Muscle of leg (tissue), 16 donors: ENCODE measurements at places on chromosomes 5 and 9. TPM values are rescaled to one million over a fixed set of nuclear protein-coding genes. Genes with fewer than 3 reads are reported as not detected.

The GDNF gene
- 3.0 TPM for polyA plus RNA-seq

The CACFD1 gene
- 14.9 TPM for polyA plus RNA-seq

The TMEM38B gene
- 49.1 TPM for polyA plus RNA-seq

The CXCL14 gene
- 27.6 TPM for polyA plus RNA-seq

The LCN1 gene
- not detected for polyA plus RNA-seq

The SPATA31A3 gene
- not detected for polyA plus RNA-seq

The TNC gene
- polyA plus RNA-seq: 88.3 TPM

The HSPB3 gene
- polyA plus RNA-seq: 216 TPM

The FOXD4L6 gene
- not detected for polyA plus RNA-seq

The SRA1 gene
- polyA plus RNA-seq: 28.8 TPM

DNA sequence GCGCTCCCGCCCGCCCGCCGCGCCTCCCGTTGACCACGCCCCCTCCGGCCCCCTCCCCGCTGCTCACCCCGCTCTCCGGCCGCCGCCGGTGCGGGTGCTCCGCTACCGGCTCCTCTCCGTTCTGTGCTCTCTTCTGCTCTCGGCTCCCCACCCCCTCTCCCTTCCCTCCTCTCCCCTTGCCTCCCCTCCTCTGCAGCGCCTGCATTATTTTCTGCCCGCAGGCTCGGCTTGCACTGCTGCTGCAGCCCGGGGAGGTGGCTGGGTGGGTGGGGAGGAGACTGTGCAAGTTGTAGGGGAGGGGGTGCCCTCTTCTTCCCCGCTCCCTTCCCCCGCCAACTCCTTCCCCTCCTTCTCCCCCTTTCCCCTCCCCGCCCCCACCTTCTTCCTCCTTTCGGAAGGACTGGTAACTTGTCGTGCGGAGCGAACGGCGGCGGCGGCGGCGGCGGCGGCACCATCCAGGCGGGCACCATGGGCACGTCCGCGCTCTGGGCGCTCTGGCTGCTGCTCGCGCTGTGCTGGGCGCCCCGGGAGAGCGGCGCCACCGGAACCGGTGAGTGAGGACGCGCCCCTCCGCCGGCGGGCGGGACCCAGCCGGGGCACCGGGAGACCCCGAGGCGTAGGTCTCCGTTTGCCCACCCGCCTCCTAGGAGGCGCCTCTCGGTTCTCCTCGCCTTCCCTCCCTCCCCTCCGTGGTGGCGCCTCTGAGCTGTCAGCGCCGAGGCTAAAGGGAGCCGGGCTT lies at the start of gene VLDLR:
VLDLR (plus strand) TSS at position 66 of the 739 bp plus-strand sequence; CDS start at position 469, 403 bp downstream.
- DNase-seq: peak; percentile 81

- peak; percentile 1 for DNase-seq
Observed at GRCh38 chr5:99248066-99248465, 319.3 kb upstream of the CHD1 start.

DNA sequence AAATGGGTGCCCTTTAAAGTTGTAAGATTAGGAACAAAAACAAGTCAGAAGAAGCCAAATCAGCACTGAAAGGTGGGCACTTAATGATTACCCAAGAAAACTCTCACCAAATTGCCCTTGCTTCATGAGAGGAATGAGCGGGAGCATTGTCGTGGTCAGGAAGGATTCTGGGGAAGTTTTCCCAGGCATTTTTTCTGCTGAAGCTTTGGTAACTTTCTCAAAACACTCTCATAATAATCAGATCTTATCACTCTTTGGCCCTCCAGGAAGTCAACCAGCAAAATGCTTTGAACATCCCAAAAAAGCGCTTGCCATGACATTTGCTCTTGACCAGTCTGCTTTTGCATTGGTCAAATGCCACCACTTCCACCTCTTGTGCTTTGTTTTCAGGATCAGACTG lies 10.4 kb upstream of the PCDHGC3 start:
- no peak for DNase-seq

DNA sequence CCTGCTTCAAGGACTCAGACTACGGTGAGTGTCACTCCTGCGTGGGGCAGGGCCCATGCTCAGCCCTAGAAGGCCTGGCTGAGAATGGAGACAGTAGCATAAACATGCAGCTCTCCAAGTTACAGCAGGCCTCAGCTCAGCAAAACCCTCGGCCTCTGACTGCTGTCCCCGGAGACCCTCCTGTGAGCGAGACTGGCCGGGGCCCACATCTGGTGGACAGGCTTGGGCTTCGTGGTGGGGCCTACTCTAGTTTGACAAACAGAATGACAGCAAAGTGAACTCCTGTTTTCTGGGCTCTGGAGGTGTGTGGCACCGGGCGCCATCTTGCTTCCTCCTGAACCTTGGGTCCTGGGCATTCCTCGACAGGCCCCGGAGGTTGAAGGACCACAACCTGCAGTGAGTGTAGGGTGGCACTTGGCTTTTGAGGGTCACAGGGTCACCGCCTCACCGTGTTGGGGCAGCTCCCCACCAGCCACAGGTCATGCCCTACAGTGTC lies 97.5 kb downstream of the PHF2 start:
- peak; percentile 41 for DNase-seq

DNA sequence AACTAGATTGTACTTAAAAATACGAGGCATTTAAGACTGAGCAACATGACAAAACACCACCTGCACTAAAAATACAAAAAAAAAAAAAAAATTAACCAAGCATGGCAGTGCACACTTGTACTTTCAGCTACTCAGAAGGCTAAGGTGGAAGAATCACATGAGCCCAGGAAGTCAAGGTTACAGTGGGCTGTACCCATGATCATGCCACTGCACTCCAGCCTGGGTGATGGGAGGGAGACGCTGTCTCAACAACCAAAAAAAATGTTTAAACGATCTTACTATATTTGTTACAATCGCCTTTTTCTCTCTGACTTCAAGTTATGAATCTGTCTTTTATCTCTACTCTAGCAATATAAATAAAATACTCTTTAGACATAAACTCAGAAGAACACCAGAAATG lies 1454.3 kb downstream of the MAT2B start:
- DNase-seq: no peak

- DNase-seq: no peak
Observed at GRCh38 chr9:3479514-3480352, 46.1 kb downstream of the RFX3 start.

DNA sequence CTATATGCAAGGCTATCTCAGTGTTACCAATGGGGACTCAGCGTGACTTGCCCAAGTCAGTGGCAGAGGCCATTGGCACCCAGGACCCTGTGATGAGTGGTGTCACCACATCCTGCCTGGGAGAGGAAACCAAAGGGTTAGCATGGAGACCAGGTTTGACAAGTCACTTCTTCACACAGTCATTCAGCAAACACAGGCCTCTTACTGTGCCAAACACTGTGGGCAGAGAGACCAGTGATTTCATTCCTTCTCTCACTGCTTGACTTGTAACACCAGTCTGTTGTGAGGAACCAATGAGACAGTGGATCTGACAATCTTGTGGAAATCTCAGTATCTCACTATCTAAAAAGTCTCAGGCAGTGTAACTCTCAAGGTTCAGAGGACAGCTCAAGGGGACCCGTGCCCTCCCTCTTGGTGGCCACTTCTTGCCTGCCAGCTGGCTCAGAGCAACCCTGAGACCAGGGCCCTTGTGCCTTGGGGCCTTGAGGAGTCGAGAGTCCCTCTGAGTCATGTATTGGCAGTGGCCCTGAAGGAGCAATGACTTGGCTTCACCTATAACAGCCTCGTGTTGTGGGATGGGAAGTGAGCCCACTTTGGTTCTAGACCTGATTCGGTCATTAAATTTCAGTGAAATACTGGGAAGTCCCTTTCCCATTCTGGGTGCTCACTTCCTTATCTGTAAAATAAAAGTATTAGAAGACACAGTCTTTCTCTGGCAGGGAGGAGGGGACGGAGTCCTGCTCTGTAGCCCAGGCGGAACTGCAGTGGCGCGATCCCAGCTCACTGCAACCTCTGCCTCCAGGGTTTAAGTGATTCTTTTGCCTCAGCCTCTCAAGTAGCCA lies 1.6 kb downstream of the FABP6 start:
- DNase-seq: no peak

DNA sequence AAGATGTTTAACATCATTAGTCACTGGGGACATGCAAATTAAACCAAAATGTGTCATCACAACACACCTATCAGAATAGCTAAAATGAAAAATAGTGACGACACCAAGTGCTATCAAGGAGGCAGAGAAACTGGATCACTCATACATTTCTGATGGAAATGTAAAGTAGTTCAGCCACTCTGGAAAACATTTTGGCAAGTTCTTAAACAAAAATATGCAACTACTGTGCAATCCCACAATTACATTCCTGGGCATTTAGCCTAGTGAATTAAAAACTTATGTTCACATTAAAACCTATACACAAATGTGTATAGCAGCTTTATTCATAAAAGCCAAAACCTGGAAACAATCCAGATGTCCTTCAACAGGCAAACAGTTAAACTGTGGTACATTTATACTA lies 53.1 kb downstream of the SVEP1 start:
- DNase-seq: peak; percentile 48

DNA sequence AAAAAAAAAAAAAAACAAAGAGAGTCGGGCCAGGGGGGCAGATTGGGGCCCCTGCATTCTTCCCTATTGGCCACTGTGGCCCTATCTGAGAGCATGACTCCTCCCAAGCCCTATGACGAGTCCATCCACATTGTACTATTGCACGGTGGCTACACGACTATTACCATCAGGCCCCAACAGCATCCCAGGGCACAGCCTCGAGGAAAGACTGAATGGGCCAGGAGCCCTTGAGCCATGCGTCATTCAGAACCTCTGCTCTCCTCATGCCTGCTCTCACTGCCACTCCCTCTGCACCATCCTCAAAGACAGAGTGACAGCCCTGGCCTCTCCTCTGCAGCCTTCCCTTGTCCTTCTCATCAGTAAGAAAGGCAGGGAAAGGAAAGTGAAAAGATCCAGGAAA lies 20.2 kb upstream of the ORM1 start:
- no peak for DNase-seq

GRCh38 chr9:37107701-37108100 lies 12.7 kb upstream of the ZCCHC7 start:
- no peak for DNase-seq

GRCh38 chr5:13567819-13568218 lies 376.7 kb downstream of the DNAH5 start:
- no peak for DNase-seq

DNA sequence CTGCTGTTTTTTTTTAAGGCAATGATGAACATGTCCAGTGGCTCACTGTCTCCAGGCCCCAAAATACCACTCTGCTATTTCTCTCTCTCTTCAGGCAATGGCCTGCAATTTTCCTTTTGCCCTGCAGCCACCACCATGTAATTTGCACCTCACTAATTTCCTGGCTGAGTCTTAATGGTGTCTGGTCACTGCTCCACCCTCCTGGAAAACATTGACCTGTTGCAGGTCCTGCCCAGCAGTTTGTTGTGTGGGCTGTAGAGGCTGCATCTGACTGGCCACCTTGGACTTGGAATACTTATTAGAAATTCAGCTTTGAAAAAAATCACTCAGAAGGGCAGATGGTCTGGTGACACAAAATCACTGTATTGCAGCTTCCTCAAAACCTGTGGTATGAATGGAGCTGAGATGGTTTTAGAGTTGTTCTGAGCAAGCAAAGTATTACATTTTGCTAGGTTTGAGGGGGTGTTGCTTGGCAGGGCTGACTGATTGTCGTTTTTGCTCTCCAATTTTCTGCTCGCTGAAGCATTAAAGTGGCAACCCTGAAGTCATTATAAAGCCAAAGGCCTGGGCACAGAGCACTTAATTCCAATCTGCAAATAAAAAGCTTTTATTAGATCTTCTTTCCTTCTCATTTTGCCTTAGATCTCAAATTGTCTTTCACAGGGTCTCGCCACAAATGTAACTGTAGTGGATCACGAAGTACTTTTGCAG lies 134.8 kb downstream of the TMEM174 start:
- no peak for DNase-seq

DNA sequence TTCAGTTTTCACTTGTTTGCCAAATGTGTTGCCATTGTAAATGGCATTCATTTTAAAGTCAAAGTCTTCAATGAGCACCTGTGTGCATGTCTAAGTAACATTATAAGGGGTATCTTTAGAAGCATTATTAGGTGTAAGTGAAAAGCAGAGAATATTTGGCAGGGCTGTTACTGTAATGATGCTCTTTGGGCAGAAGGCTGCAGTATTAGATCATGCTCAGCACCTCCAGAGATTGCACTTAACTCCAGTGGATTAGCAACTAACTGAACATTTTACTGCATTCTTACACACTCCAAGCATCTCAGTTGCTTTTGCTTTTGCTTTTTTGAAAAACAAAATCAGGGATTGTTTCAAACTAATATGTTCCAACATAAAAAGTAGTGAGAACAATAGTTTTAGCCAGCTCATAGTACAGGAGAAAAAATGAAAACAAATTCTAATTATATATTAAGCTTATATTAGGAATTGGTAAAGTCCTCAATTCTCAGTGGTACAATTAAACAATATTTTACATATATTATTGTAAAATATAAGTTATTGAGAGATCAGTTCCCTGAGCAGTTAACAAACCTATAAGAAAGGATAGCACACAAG lies 1740.9 kb upstream of the CDH9 start:
- peak; percentile 37 for DNase-seq

DNA sequence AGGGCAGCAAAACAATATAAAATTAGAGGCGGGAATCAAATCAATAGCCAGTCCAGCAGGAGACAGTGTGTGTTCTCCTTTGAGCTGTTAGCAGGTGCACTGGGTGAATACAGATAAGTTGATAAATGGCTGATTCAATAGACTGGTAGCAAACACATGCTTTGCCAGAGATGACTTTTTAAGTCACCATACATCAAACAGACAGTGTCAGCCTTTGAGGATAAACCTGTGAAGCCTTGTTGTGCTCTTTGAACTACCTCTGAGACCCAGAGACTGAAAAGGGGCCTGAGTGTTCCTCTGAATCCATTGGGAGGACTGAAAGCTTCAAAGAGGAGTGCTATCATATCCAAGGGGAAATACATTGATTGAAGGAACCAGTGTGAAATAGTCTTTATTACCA lies 301.9 kb downstream of the RASEF start:
- DNase-seq: no peak

- DNase-seq: no peak
Observed at GRCh38 chr5:14424011-14424685, 157.4 kb upstream of the OTULINL start.

- peak; percentile 84 for DNase-seq
Observed at GRCh38 chr5:35151146-35151920, 79.0 kb downstream of the PRLR start.

DNA sequence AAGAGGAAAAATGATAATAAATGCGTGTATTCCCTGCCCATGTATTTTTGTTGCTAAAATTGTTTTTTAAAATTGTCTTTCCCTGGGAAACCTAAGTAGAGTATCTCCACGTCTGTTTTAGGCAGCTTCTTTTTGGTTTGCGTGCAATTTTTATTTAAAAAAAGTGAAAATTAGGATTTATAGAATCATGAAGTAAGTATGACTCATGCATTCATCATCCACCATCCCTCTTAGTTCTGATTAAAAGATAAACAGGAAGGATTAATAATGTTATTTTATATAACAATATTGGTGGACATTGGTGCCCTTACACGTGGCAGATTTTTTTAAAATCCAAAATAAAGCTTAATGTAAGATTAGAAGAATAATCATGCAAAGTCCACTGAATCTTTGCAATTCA lies 358.7 kb downstream of the MED10 start:
- DNase-seq: no peak
